Panc1 (cell line): ENCODE measurements at places on chromosomes 1 and 21.

- DNase-seq, result no peak
These were observed 273.3 kb downstream of the TNR start for GRCh38 chr1:175470078-175470477.

- no peak for DNase-seq
These were observed 519.8 kb downstream of the PTPRU start for GRCh38 chr1:29756085-29756484.

GRCh38 chr1:155272466-155273342 is 600 bp downstream of the CLK2 start:
- no peak for DNase-seq

GRCh38 chr1:87830432-87830978 is 501.8 kb downstream of the LMO4 start:
- DNase-seq, result no peak

GRCh38 chr1:245742896-245743295 is 588.1 kb downstream of the KIF26B start:
- no peak for DNase-seq

- DNase-seq, result no peak
These were observed 62.3 kb upstream of the RUNX1 start for GRCh38 chr21:35111321-35111930.

DNA sequence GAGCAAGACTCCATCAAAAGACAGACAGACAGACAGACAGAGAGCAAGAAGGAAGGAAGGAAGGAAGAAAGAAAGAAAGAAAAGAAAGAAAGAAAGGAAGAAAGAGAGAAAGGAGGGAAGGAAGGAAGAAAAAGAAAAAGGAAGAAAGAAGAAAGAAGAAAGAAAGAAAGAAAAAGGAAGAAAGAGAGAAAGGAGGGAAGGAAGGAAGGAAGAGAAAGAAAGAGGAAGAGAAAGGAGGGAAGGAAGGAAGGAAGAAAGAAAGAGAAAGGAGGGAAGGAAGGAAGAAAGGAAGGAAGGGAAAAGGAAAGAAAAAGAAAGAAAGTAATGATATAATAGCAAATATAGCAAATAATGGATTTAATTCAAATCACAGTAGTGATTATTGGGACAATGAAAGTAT is 32.7 kb downstream of the CHML start:
- DNase-seq, result no peak

- no peak for DNase-seq
These were observed 35.9 kb downstream of the EPHA2 start for GRCh38 chr1:16119926-16120325.

DNA sequence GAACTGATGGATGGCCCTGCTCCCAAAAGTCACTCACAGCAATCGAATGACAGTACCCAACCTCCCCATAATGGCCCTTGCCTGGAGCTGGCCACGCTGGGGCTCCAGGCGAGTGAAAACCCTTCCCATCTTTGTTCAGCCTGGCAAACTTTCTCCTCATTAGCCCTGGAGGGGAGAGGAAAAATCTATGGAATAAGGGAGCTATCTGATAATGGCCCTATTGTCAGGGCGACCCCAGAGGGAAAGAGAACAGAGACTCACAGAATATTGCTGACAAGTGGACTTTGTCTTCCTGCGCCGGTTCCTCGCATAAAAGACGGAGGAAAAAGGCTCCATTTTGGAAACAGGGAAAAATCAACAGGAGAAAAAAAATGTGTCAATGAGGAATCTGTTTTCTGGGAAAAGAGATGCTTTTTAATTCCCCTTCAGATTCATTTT is 13.0 kb upstream of the ARHGEF16 start:
- DNase-seq, result no peak

DNA sequence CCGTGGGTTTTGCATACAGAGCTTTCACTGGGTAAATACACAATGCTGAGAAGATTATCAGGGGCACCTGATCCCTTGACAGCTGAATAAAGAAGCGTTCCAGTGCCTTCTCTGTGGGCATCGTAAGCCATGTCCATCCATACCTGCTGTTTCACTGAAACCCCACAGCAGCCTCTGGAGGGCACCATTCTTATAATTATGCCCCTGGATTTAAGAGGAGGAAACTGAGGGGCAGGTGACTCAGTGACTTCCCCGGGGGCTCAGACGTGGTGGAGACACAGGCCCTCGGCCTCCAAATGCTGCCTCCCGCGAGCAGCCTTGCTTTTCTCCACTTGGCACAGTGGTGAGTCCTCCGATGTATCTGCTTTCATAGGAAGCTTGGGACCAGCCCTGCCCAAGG is 56.7 kb downstream of the B3GALT5 start:
- DNase-seq, result no peak

GRCh38 chr1:16012590-16013219 is 5.1 kb downstream of the HSPB7 start:
- DNase-seq, result no peak

- DNase-seq, result no peak
These were observed 60.4 kb downstream of the CNIH3 start for GRCh38 chr1:224676551-224676950.

GRCh38 chr1:2486041-2486440 is 10.0 kb downstream of the PLCH2 start:
- no peak for DNase-seq

DNA sequence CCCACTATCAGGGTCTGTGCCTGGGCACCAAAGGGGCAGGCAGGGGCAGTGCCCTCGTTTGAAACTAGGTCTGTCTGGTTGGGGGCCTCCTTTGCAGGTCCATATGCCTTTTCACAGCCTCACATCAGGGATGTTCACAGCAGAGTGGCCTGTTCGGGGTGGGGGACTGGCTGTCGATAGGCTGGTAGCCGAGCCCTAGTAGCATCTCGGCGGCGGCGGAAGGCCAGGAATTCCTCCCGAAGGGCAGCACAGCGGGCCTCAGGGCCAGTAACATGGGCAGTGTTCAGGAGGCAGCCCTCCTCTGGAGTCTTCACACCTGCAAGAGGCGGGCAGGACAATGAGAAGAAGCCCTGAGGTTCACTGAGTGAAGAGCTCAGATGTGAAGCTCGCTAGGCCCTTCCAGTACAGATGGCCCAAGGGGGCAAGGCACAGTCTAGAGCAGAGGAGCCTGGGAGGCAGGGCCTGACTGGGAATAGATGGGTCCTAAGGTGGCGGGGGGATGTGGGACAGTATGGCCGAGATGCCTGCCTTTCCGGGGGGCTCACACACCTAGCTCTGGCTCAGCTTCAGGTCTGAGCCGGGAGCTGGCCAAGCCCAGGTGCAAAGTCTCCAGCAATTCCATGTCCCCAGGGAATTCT is 2.0 kb upstream of the TAGLN2 start:
- no peak for DNase-seq

DNA sequence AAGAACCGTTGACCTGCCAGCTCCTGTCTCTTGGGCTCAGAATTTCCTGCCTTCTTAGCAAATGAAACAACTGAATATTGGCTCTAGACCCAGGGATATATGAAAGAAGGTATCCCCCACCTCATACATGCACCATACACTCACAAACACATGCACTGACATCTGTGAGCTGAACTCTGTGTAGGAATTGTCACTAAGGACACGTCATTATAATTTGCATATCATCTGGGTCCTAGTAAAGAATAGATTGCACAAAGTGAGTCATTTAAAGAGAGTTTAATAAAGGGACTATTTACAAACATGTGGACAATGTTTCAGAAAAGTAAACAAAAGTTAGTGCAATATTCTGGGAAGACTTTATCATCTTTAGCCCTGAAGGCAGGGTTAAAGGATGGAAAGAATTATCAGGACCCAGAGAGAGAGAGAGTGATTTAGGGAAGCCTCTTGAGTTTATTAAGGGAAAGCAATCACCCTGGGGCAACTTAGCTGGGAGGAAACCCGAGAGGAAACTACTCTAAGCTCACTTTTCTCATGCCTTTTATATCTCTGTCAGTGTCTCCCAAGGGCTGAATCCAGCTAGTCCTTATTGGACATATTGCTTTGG is 74.1 kb upstream of the PLA2G4A start:
- no peak for DNase-seq

DNA sequence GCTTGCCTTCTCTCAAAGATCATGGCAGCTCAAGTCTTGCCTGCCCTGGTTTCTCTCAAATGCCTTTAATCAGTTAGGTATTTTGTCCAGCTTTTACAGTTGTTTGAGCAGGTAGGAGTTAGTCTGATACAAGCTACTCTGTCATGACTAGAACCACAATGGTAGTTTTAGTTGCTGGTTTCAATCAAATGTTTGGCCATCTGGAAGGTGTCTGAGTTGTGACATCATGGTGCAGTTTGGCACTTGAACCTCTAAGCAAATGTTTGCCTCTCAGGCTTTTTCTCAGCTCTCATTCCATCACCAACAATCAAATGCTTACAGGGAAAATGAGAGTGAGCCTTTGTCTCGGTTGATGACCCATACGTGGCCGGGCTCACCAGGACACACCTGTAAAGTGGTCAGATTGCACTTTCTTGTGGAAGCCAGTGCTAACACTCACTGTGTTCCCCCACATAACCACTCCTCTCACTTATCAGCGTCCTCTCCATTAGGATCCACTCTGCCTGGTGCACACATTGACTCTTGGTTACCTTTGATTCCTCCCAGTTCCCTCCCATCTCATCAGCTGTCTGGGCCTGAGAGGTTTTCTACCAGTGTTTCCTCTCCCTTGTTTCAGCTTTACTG is 67.5 kb downstream of the CCDC185 start:
- DNase-seq, result no peak

DNA sequence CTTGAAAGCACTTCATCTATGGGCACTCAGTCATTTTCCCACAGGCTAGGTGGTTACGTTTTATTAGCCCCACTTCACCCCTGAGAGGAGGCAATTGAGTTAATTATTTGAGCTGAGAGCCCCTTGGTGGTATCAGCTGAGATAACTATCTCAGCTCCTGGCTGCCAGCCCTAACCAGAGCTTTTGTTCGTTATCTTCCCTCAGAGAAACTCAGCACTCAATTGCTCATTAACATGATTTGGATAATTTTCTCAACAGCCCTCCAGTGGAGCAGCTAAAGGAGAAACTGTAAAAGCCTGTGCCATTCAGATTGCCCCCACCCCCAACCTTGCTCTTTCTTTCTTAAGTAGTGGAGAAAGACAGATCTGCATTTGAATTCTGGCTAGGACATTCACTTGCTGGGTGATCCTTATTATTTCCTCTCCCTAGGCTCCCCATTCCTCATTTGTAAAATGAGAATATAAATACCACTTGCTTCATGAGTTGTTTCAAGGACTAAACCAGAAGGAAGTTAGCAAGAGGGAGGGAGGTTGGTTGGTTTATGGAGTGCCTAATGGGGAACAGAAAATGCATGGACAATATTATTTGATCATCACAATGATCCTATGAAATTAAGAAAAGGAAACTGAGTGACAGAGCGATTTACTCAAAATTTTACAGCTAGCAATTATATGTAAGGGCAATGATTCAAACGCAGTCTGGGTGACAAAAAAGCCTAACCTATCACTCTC is 218.7 kb upstream of the FGGY start:
- no peak for DNase-seq

DNA sequence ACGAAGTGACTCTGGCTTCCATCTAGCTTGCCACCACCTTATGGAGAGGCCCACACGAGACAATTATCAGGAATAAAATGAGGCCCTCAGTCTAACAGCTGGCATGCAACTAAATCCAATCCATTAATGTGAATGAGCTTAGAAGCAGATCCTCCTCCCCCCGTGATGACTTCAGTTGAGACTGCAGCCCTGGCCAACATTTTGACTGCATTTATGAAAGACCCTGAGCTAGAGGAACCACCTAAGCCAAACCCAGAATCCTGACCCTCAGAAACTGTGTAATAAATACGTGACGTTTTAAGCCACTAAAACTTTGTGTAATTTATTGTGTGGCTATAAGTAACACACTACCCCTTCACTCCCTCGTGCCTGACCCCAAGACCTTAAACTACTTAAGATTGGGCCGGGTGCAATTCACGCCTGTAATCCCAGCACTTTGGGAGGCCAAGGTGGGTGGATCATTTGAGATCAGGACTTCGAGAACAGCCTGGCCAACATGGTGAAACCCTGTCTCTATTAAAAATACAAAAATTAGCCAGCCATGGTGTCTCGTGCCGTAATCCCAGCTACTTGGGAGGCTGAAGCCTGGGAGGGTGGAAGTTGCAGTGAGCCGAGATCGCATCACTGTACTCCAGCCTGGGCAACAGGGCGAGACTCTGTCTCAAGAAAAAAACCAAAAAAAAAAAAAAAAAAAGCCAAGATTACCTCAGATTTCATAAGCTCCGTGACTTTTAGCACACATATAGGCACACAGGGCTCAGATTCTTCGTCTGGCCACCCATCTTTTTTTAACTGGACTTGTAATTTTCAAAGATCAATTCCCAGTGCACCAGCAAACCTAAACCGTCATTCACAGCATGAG is 72.5 kb downstream of the ENAH start:
- no peak for DNase-seq

GRCh38 chr1:95067568-95067967 is 5.2 kb downstream of the ALG14 start:
- DNase-seq, result no peak

DNA sequence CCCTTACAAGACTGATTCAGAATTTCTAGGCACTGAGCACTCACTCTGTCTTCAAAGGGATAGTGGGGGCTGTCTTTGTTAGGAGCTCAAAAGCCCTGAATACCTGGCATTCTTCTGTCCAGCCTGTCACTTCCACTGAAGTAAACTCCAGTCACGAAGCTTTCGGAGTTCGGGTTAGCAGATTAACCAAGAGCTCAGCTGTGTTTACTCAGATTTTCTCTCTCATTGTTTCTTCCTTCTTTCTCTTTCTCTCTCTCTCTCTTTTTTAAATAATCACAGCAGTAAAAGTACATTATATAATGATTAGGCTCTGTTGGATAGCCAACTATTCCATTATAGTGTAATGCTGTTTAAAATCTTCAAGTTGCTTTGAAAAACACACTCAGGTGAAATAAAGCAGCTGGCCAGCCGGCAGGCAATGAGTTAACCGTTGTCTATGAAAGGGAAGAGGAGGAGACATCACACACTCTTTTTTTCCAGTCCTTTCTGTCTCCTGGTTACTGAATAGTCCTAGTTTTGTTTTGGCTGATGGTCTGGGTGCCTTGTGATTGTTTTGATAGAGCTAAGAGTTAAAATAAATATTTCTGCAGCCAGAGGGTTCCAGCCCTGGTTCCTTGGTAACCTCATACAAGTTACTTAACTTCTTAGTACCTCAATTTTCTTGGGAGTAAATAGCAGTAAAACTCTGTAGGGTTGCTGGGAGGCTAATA is 89.8 kb downstream of the ADSS2 start:
- DNase-seq, result no peak

DNA sequence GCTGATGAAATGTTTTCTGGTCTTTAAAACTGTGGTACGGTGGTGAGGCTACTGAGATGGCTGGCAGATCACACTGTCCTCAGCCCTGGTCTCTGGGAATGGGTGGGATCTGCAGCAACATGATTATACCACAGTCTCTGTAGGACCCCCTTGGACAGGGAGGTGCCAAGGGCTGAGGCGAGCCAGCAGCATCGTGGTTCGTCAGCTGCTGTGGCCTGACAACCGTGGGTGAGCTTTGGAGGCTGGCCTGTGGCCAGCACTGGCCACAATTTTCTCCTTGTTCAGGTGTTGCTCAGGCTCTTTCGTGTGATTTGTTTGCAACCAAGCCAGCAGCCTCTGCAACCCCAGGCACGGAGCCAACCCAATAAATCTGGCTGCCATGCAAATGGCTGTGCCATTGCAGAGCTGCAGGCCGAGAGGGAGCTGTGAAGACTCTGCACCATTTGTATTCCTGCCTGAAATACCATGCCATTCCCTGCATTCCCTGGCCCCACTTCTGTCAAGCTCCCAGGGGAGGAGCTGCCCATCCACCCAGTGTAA is 70.9 kb downstream of the PCP4 start:
- no peak for DNase-seq
